ENCODE measurements at places on chromosomes 6 and 20. TPM values are rescaled to one million over a fixed set of nuclear protein-coding genes. Genes with fewer than 3 reads are reported as not detected.

CUL9 gene
- 86.6 TPM for polyA plus RNA-seq

DNA sequence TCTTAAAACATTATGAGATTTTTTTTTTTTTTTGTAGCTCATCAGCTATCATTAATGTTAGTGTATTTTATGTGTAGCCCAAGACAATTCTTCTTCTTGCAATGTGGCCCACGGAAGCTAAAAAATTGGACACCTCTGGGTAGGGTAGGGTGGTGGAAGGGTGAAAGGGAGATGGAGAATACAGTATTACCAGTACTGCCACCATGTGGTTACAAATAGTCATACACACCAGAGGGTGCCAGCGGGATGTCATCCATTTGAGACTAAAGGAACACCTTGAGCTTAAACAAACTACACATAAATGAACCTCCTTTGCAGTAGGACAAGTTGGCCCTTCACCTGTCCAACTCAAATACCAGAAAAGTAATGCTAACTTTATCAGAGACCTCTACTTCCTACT lies 601.9 kb downstream of the HTR1B start:
- no peak overlapping the region for H3K27ac ChIP-seq
- peaks cover 6% of the 10 kb centered on the region for H3K4me1 ChIP-seq
- no peak overlapping the region for H3K4me3 ChIP-seq
- no peak for DNase-seq
- no peaks in the 10 kb centered on the region for H3K36me3 ChIP-seq
- no peaks in the 10 kb centered on the region for H3K27me3 ChIP-seq

- no peaks in the 10 kb centered on the region for H3K4me1 ChIP-seq
- H3K4me3 ChIP-seq, result no peak overlapping the region
- no peaks in the 10 kb centered on the region for H3K27me3 ChIP-seq
These were observed 470.4 kb downstream of the TFAP2B start for GRCh38 chr6:51289041-51289440.

GRCh38 chr6:64280569-64280968 lies 645.0 kb downstream of the PHF3 start:
- no peak overlapping the region for H3K4me3 ChIP-seq
- no peak for DNase-seq

RAD21L1 gene
- polyA plus RNA-seq, result not detected

IMPG1 gene
- 0.08 TPM for polyA plus RNA-seq

DNA sequence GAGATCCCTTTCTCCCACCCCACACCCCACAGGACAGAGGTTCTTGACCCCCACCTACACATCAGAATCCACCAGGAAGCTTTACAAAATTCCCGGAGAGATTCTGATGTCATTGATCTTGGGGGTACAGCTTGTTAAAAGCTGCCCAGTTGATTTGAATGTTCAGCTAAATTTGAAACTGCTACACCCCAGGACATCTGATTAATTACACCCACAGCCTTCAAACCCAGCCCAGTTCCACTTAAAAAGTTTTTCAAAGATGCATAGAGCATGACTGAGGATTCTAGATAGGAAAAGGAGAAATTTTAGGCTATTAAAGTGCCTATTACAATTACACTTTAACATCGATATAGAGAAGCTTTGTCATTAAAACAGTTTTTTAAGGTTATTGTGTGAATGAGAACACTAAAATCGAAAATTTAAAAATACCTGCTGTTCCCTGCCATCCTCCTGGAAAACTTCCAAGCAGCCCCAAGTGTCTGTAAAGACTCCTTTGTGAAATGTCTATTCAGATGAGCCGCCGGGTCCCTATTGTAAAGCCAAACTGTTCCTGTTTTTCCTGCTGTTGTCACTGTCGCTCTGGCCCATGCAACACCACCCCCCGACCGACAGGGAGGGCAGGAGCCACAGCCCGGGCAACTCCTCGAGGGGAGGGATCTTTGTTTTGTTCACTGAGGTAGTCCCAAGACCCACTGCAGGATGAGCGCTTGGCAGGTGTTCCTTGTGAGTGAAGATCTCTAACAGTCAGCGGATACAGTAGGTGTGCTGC lies 132.5 kb upstream of the PHACTR3 start:
- H3K27ac ChIP-seq, result no peak overlapping the region
- DNase-seq, result no peak
- no peaks in the 10 kb centered on the region for H3K4me1 ChIP-seq

- no peak for DNase-seq
- H3K4me1 ChIP-seq, result no peaks in the 10 kb centered on the region
- H3K27me3 ChIP-seq, result no peaks in the 10 kb centered on the region
- H3K36me3 ChIP-seq, result no peaks in the 10 kb centered on the region
- H3K27ac ChIP-seq, result no peak overlapping the region
These were observed 321.2 kb upstream of the ADGRB3 start for GRCh38 chr6:68313911-68314310.

DNA sequence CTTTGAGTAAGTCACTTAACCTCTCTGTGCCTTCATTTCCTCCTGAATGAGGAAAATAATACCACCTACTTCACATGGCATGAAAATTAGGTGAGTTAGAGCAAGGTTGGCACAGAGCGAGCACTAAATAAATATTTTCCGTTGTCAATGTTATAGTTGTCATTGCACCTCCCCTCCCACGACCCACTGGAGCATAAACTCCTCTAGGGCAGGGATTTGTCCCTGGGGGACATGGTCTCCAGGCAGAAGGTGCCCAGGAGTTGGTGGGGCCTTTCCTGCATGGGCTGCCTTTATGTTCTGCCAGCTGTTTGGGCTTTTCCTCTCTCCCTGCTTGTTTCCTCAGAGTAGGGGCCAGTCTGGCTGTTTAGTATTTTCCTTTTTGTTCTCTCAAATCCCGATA lies 1.3 kb upstream of the ANGPT4 start:
- no peaks in the 10 kb centered on the region for H3K4me1 ChIP-seq
- no peak overlapping the region for H3K4me3 ChIP-seq
- no peak overlapping the region for H3K27ac ChIP-seq

USP49 gene
- 1.5 TPM for polyA plus RNA-seq

- no peak for DNase-seq
- no peak overlapping the region for H3K27ac ChIP-seq
- H3K27me3 ChIP-seq, result no peaks in the 10 kb centered on the region
- H3K4me3 ChIP-seq, result no peak overlapping the region
- H3K4me1 ChIP-seq, result no peaks in the 10 kb centered on the region
These were observed 129.6 kb downstream of the TAF4 start for GRCh38 chr20:61935926-61936700.

ZNF343 gene
- 4.8 TPM for polyA plus RNA-seq

DNA sequence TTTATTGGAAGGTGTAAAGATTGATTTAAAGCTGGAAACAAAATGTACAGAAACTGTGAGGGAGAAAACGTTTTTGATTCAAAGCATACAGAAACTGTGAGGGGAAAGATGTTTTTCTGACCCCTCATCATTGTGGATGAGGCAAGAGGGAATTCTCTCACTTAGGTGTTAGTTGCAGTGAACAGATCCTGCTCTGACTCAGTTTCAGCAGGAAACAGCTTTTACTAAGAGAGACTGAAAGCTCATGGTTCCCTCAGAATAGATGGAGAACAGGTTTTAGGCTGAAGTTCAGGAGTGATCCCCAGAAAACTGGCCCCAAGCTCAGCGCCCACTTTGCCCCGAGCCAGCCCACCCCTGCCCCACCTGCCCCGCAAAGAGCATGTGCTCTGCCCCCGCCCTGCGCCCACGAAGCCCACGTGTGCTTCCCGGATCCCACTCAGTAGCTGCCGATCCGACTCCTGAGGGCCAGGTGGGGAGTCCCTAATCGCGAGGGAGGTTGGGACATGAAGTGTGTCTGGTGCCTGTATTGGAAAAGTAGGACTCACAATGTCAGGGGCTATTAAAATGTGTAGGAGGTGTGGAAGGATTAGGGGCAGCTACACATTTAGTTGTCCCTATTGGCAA lies 41.2 kb downstream of the DUSP22 start:
- H3K4me1 ChIP-seq, result peaks cover 4% of the 10 kb centered on the region
- peak; percentile 62 for DNase-seq
- no peak overlapping the region for H3K4me3 ChIP-seq
- H3K36me3 ChIP-seq, result no peaks in the 10 kb centered on the region

DNA sequence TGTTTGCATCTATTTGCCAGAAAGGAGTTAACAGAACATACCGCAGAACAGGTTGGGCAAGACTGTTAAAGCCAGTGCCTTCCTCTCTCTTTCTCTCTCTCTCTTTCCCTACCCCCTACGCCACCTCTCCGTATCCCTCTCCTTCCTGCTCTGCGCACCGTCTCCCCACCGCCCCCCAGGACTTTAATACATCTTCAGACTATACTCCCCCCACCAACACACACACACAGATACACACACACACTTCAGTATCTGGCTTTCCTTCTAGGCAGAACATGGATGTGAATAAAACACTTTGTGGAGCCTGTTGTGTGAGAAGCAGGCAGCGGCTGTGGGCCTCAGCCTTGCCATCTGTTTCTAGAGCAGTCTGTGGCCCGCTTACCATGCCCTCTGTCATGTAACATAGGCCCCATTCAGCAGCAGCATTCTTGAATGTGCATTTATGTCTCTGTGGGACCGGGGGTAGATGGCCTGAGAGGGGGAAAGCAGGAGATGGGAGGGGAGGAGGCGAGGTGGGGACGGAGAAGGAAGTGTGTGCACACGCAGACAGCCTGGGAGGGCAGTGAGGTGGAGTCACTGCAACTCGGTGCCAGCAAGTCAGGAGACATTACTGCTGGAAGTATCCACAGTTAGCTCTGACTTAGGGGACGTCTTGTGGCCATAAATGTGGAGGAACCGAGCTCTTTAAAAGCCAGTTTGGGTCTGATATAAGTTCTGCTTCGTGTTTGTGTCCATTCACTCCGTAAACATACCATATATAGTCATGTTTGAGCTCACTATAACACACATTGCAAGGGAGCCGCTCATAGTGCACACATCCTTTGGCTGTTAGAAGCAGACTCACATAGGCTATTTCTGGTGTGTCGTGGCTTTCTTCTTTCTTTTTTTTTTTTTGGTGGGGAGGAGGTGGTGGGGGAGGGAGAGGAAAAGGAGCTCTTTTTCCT lies 38.4 kb downstream of the RREB1 start:
- H3K27me3 ChIP-seq, result no peaks in the 10 kb centered on the region
- no peaks in the 10 kb centered on the region for H3K36me3 ChIP-seq
- H3K27ac ChIP-seq, result peak overlapping the region; percentile 65
- peaks cover 59% of the 10 kb centered on the region for H3K4me1 ChIP-seq
- H3K4me3 ChIP-seq, result no peak overlapping the region

DNA sequence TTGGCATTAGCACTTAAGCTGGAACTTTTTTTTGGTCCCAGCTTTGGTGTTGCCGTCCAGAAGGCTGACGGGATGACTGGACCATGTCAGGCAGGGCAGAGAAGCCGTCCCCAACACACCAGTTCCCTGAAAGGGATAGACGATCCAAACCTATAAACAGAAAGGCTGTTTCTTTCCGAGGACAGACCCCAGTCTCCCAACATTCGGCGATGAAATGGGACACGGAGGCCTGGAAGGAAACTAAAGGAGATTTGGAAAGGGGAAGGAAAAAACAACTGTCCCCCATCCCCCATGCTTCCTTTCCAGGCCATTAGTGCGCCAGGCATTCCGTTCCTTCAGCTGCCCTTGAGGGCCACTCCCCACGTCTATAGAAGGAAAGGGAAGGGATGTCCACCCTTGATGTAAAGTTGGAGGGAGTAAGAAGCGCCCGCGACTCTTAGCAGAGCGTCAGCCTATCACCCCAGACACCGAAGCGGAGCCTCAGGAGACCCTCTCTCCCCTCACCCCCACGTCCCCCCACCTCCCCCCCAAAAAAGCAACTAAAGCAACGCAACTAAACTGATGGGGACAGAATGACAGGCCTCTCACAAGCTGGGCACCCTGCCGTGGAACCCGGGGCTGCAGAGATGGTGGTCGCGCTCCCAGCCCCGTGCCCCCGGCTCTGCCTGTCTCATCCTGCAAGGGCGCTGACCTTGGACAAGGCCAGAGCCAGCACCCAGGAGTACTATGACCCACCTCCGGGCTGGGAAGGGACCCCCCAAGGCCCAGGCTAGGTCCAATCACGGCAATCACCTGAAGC lies 638 bp downstream of the BLCAP start:
- no peaks in the 10 kb centered on the region for H3K27me3 ChIP-seq
- peak overlapping the region; percentile 98 for H3K4me3 ChIP-seq
- no peaks in the 10 kb centered on the region for H3K36me3 ChIP-seq
- peaks cover 5% of the 10 kb centered on the region for H3K4me1 ChIP-seq

- no peaks in the 10 kb centered on the region for H3K27me3 ChIP-seq
- H3K4me1 ChIP-seq, result no peaks in the 10 kb centered on the region
- DNase-seq, result no peak
These were observed 26.3 kb downstream of the GGTLC1 start for GRCh38 chr20:23962272-23962671.

DNA sequence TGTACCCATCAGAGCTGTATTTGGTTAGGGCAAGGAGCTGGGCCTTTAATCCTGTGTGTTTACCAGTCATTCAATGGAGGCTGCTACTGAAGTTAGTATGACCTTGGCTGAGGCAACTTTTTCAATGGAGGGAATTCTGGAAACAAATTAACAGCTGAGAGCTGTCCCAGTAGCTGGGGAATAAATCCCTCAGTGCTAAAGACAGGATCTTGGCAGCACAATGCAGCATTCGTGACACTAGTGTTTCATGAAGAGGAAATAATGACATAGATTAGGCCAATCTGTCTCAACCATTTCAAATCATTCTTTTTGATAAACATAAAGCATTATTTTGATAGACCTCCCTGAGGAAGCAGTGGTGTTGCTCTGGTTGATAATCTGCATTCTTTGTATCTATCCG lies 42.9 kb downstream of the GRM1 start:
- no peaks in the 10 kb centered on the region for H3K36me3 ChIP-seq
- DNase-seq, result no peak
- no peaks in the 10 kb centered on the region for H3K4me1 ChIP-seq
- no peak overlapping the region for H3K27ac ChIP-seq
- H3K4me3 ChIP-seq, result no peak overlapping the region
- no peaks in the 10 kb centered on the region for H3K27me3 ChIP-seq

MCM3 gene
- 13.6 TPM for polyA plus RNA-seq

GRCh38 chr6:114564302-114564933 lies 221.6 kb upstream of the HS3ST5 start:
- H3K27me3 ChIP-seq, result no peaks in the 10 kb centered on the region
- H3K4me1 ChIP-seq, result no peaks in the 10 kb centered on the region
- no peak overlapping the region for H3K4me3 ChIP-seq
- H3K27ac ChIP-seq, result no peak overlapping the region
- H3K36me3 ChIP-seq, result no peaks in the 10 kb centered on the region
- no peak for DNase-seq

TRDN gene
- polyA plus RNA-seq, result not detected

FILIP1 gene
- polyA plus RNA-seq, result 0.33 TPM

DNA sequence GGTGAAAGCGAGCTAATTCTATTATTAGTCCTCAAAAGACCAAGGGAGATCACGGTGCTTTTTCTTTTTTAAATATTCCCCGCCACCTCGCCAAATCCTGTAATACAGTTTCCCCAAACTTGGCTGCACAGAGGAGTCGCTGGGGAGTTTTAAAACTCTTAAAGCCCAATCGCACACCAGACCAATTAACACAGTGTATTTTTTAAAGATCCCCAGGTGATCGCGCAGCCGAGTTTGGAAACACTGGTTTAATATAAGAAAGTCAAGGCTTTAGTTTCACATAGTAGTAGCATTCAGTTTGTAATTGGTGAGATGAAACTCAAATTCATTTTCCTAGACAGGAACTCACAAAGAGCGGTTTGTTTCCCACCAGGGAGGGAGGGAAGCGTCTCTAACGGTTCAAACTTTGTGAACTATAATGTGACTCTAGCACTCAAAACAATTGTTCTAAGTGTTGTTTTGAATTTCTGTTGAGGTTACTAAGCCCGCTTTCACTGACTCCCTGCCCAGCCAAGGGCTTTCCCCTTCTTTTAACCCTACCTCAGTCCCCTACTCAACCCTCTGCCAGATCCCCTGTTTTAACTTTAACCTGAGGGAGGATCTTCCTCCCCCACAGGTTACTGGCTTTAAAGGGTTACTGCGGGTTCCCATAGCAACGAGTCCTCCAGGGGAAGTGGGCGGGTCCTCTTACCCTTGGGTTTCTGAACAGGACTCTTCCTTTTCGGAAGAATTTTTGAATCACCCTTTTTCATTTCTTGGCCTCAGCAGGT lies 25.7 kb upstream of the BTBD3 start:
- no peaks in the 10 kb centered on the region for H3K36me3 ChIP-seq
- DNase-seq, result peak; percentile 72
- H3K27me3 ChIP-seq, result no peaks in the 10 kb centered on the region
- peak overlapping the region; percentile 92 for H3K27ac ChIP-seq
- H3K4me3 ChIP-seq, result peak overlapping the region; percentile 90

Data from pancreas (tissue), 10 donors.